ENCODE measurements at places on chromosomes 3 and 15.

DNA sequence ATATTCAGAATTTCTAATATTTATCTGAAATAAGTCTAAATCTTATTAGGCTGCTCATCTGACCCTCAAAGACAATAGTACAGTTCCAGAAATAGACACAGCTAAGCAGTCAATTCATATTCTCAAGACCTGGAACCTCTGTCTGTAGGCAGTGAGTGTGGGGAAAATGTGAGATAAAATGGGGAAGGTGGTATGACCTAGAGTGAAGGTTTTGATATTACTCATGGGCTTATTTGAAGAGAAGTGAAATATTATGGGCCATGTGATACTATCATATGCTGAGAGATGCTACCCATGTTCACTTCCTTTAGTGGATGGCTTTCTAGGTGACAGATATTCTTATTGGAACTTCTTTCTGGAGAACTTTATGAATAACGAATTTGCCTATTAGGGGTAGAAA is 33.5 kb downstream of the TGFBR2 start:
- DNase-seq: no peak

- no peak for DNase-seq
Measured at GRCh38 chr3:62036726-62037125, 336.6 kb downstream of the FEZF2 start.

DNA sequence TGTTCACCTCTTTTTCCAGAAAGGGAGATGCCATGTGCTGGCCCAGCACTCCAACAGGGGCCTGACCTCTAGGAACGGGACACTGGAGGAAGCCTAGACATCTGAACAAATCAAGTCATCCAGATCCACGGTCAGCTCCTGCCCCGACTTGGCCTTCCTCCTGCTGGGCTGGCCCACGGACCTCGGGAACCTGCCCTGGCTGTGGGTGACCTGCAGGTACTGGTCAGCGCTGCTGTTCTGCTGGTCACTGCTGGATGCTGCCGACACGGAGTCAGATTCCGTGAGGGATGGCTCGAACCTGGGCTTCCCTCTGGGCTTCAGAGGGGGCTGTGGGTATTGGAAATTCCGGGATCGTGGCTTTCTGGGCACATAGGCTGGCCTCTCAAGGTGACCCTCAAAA is 8.4 kb upstream of the STARD5 start:
- no peak for DNase-seq

- DNase-seq: no peak
Measured at GRCh38 chr3:40432793-40433192, 24.3 kb upstream of the RPL14 start.

- DNase-seq: no peak
Measured at GRCh38 chr15:32042269-32042972, 12.1 kb downstream of the CHRNA7 start.

- DNase-seq: peak; percentile 0
Measured at GRCh38 chr15:41022487-41023090, 69.3 kb downstream of the CHAC1 start.

DNA sequence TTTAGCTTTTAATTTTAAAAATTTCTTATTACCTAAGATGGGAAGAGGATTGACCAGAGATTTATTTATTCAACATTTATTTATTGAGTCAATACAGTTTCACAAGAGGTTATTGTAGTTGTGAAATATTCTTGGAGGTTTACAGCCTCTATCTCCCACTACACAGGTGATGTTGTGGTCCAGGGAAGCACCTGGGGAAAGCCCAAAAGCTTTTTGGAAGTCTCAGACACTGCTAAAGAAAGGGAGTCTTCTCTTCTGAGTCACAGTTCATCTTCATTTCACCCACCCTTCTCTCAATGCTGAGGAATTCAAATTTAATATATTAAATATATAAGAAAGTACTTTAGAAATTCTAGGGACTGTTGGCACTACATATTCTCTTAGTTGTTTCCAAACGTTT is 41.8 kb downstream of the SERPINI1 start:
- no peak for DNase-seq

GRCh38 chr3:179719048-179719734 is 66.4 kb downstream of the USP13 start:
- DNase-seq: no peak

DNA sequence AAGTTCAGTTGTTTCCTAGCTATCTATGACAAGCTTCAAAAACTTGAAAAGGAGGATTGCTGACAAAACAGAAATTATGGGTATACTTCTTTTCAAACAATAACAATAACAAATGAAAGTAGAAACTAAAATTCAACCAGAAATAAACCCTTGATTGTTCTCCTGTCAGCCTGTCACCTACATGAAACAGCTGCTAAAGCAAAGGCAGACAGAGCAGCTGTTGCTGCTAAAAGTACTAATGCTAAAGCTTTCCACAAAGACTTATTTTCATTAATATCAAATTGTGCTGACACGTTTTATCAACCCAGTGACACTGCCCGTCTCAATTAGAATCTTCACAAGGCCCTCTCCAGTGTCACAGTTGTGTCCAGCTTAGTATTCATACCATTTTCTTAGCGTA is 533.2 kb upstream of the GBE1 start:
- DNase-seq: no peak

GRCh38 chr3:148997623-148998022 is 6.3 kb downstream of the GYG1 start:
- no peak for DNase-seq

GRCh38 chr15:33438396-33438795 is 127.6 kb downstream of the RYR3 start:
- DNase-seq: no peak

- no peak for DNase-seq
Measured at GRCh38 chr15:35755237-35755802, 209.4 kb upstream of the DPH6 start.

GRCh38 chr15:92882697-92883162 is 17.4 kb upstream of the CHD2 start:
- DNase-seq: no peak

DNA sequence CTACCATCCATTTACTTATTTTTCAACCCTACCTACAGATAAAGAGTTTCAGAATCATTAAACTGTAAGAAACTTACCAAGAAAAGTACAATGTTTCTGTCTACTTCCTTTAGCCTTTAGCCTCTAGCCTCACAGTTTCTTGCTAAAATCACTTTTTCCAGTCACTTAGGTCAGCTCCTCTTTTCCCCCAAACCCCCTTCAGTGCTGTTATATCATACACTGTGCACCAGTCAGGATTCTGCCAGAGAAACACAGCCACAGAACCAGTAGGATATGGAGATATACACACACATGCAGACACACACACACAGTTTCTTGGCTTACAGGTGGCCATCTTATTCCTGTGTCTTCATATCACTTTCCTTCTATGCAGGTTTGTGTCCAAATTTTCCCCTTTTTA is 139.9 kb upstream of the LIPC start:
- no peak for DNase-seq

- DNase-seq: no peak
Measured at GRCh38 chr3:119703820-119704531, 1.2 kb downstream of the CFAP91 start.

DNA sequence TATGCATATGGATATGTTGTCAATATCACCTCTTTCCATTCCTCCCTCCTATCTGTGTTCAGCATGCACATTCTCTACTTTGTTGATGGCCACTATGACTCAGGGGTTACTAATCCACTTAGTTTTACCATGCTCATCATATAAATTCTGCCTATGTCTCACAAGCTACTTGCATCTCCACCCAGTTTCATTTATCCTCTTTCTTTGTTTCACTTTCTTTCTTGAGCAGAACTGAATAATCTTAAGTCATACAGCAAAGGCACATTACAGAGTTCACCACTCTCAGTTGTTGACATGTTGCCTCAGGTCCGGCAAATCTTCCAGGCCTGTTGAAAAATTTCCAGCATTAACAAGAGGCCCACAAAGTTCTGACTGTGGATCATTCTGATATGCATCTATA is 71.5 kb downstream of the SSR3 start:
- DNase-seq: no peak

DNA sequence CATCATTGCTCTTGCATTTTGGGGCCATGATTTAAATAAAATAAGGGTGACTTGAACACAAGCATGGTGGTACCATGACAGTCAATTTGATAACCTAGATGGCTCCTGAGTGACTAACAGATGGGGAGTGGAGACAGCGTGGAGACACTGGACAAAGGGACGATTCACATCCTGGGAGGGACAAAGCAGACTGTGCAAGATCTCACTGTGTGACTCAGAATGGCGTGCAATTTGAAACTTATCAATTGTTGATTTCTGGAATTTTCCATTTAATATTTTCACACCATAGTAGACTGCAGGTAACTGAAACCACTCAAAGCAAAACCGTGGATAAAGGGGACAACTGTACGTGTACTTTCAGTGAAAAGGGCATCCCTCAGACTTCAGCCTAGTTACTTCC is 25.5 kb downstream of the MCCC1 start:
- no peak for DNase-seq

- DNase-seq: no peak
Measured at GRCh38 chr3:75631541-75631940, 32.6 kb upstream of the FRG2C start.

DNA sequence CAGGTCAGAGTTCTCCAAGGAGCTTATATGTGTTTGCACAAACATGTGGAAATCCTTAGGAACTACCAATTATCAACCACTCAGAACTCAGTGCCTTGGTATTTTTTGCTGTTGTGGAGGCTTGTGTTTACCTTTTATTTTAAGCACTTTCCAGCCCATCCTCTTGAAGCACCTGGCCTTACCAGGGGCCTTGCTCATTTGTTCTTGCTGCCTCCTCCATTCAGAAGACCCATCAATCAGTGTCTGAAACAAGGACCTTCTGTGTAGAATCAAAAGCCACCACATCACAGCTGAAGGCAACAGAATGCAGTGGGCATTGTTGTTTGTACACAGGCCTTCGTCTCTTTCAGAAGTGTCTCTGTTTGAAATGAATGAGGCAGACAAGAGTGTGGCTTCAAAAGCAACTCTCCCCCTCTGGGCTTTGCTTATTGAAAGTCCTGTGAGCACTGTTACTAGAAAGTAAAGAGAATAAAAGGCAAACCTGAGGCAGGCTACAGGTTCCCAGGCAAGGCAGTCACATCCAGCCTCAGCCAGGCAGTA is 24.5 kb upstream of the LIPC start:
- DNase-seq: no peak

DNA sequence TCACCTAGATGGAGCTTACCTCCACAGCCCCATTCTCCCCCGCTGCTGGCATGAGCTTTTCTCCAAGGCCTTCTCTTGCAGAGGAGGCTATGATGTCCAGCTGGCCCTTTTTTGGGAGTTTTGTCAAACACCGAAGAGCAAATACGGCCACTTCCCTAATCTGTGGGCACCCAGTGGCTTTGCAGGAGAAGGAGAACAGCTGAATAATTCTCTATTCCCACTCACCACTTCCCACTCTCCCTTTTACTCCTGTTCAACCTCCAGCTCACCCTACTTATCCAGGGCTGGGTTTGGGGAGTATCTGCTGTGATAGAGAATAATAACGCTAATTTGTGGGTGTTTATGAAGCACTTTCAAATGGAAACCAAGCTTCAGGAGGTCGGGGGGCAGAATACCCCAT is 93.0 kb downstream of the AAGAB start:
- no peak for DNase-seq

GRCh38 chr3:10023587-10024310 is 2.5 kb upstream of the FANCD2 start:
- no peak for DNase-seq

DNA sequence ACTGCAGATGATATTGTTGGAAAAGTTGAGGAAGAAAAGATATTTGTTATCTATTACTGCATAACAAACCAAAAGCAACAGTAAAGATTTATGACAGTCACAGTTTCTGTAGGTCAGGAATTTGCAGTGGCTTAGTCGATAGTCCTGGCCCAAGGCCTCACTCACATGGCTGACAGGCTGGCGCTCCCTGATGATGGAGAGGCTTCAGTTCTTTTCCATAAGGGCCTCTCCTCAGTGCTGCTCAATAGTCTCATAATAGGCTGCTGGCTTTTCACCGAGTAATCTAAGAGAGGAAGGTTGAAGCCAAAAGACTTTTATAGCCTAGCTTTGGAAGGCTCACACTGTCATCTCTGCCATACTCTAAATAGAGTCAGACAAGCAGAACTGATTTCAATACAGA is 17.7 kb downstream of the IREB2 start:
- DNase-seq: no peak

DNA sequence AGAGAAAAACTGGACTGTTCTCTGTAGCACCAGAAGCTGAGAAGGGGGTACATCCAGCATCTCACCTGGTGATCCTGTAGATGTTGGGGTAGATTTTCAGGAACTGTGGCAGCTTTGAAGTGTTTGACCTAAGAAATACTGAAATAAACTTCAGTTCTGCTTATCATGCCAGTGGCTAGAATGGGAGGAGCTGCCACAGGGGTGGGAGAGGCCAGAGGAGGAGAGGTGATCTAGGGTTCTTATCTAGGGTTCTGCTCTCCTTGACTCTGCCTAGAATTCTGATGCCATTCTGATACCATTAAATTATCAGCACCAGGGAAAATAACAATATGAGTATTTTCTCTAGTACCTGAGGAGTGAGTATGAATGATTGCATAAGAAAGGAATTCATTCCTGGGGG is 10.2 kb upstream of the CPOX start:
- no peak for DNase-seq

DNA sequence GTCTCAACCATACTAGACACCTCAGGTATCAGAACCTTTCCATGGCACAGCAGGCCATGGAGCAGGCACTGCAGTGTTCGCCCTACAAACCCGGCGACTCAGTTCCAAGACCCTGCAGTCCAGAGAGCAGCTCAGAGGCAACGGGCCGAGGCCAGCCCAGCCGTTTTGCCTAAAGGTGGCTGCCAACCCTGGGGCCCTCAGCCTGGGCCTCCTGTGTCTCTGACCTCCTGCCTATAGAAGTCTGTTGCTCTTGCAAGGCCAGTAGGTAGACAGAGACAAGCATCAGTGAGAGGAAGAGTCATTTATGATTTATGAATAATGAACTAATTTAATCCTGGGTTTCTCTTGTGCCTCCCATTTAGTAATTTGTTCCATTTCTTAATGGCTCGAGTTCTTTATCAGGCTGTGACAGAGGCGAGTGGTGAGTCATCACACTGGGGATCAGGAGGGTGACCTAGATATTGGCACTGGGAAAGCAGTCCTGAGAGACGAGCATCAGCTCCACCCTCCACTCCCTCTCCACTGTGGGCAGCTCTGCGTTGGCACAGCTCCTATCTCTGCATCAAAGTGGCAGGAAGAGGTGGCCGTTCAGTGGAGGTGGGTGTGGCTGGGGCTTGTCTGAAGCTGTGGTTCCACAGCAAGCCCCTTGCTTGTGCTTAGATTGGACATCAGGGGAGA is 79.8 kb downstream of the ABHD5 start:
- peak; percentile 15 for DNase-seq

DNA sequence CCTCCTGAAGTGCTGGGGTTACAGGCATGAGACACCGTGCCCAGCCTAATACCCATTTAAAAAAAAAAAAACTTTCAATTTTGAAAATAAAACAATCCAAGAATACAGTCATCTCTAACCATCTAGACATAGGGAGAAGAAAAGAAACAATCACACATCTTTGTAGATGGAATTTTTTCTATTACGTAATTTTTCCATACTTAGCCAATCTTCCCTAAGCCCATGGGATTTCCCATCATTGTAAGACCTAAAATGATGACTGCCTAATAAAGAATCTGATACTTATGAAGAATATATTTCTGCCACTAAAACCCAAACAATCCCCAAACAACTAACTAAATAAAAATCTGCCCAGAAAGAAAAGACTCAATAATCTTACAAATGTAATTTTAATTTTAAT is 88.7 kb downstream of the CBLB start:
- DNase-seq: no peak

- peak; percentile 53 for DNase-seq
Measured at GRCh38 chr3:46845860-46846623, 17.2 kb downstream of the MYL3 start.
